Cerebellar nuclear complex (tissue), 1 donor: ENCODE measurements at places on chromosomes 7 and 10.

- DNase-seq = no peak
Measured at GRCh38 chr10:91163869-91164474, 56.5 kb upstream of the PCGF5 start.

GRCh38 chr10:74882831-74883230, 56.4 kb downstream of the KAT6B start:
- no peak for DNase-seq

- peak; percentile 29 for DNase-seq
Measured at GRCh38 chr10:972763-973162, 15.5 kb upstream of the GTPBP4 start.

DNA sequence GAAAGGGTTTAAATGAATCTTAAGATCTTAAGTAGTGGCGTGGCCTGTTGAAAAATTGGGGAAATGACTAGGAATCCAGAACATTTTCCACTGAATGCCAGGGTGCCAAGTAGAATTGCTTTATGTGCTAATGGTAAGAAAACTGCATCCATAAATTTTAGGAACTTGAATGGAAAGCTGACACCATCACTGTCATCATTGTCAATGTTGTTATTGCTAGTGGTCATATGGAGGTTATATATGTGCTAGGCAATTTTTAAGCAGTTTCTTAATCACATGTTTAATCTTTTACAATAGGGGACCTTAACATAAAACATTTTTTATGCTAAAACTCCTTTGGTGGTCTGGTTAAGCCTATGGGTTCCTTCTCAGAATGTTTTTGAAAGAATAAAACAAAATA, 13.1 kb downstream of the MARCHF5 start:
- no peak for DNase-seq

DNA sequence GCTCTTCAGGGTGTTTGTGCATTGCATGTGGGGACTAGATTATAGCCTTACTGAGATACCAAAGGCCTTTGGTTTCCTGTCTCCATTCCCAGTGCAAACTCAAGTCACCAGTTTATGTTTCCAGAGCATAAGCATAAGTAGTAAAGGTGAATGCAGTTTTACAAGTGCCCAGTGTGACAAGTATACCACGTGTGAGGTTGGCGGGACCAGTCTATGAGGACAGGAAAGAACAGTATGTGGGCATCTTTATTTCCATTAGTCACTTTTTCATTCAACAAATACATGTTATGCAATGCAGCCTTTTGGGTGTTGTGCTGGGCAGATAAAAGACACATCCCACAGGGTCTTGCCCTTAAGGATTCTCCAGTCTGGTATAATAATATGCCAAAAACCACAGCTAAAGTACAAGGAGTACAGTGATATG, 146.5 kb downstream of the ARID5B start:
- no peak for DNase-seq

- no peak for DNase-seq
Measured at GRCh38 chr7:151252961-151253711, 4.6 kb upstream of the SMARCD3 start.

DNA sequence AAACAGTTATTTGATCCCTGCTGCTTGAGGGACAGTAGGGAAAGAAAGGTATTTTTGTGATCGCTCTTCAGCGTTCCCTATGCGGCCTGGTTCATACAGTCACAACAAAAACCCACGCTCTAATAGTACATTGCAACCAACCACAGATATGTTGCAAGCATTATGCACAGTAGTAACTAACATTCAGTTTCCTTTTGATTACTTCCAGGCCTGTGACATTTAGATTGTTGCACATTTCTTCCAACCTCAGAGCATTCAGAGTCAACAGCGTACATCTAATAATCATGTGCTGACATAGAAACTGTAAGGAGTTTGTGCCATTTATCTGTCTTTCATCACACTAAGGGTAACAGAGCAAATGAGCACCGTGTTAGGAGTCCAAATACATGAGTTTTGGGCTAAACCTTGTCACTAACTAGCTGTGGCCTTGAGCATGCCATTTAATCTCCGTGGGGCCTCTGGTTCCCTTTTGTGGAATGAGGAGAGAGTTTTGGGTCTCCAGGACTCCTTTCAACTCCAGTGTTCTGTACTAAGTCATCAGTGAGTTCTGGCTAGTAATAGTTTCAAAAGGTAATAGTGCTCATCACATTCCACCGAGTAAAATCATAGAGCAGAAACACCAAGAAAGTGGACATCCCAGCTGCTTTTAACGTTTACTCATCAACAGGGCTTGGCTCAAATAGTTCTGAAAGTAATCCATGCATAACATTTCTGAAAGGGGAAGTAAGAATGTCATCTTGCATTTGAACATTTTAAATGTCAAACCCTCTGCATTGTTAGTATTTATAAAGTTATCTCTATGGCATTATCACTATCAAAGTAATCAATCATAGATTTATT, 99.0 kb upstream of the FZD1 start:
- DNase-seq = no peak

DNA sequence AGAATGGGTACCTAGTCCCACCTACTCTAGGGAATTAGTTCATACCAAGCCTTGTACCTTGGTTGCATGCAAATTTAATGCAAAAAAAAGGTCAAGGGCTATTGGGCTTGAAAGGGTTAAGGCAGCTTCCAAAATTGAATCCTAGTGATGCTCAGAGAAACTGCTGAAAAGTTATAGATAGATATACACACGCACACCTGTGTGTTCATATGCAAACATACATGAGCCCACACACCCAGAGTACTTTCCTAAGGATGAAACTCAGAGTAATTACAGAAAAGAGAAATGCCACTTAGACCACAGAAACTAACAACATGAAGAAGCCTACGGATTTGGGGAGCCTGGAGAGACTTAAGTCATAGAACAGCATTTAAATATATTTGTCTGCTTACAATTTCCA, 1.5 kb downstream of the SLC25A13 start:
- DNase-seq = no peak

DNA sequence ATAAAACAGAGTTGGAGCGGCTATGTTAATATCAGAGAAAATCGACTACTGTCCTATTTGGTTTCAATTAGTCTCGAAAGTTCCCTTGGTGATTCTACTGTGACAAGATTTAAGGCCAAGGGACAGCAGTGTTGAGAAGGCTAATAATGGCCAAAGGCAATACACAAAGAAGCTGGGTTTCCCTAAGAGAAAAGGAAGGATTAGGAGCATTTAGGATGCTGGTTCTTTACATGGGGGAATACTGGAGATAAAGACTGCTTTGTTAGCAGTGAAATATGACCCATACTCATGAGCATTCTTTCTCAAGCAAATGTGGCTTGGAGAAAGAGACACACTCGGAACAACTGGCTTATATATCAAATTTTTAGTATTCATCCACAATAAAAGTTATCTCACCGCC, 32.2 kb downstream of the IQUB start:
- DNase-seq = no peak

GRCh38 chr7:102119213-102119651, 167.4 kb upstream of the SH2B2 start:
- no peak for DNase-seq

DNA sequence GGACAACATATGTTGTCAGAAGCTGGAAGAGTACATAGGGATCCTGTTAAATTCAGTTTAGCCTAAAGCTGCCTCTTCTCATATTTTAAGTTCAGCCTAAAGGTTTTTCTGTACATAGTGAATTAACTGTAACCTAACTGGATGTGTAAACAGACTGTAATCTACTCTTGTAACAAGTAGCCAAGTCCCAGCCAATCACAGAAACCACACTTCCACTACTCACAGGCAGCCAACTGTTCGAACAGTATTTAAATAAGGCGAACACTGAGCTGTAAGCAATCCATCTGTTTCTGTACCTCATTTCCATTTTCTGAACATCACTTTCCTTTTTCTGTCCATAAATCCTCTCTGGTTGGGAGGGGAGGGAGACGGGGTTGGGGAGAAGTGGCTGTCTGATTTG, 15.0 kb upstream of the STN1 start:
- DNase-seq = no peak

- DNase-seq = no peak
Measured at GRCh38 chr10:47167591-47167990, 132.4 kb upstream of the GDF10 start.

DNA sequence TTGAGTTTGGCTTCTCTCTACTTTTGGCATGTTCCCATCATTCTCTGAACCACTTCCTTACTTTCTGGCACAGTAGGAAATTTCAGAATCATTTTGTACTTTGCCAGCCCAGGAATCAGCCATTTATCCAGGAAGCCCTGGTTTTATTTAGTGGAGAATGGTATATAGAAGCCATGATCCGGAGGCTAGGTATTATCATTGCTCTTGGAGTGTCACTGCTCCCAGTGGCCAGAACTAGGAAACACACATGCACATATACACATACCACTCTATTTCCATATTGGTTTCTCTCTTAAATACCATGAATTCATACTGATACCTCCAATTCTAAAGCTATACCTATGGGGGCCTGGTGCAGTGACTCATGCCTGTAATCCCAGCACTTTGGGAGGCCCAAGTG, 36.3 kb downstream of the SUFU start:
- no peak for DNase-seq

DNA sequence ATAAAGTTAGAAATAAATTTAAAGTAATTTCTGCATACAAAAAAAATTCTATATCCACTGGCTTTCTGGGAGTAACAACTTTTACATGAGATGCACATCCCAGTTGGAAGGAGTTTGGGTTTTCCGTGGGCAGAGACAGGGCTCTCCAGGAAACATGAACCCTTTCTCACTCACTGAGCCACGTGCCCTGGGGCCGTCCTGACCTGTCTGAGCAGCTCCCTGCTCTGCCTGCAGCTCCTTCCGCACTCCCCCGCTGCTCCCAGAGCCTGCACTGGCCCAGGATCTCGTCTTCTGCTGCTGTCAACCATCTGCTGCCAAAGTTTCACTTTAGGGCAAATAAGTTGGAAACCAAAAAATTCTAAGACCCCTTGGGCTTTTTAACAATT, 169.1 kb downstream of the DIP2C start:
- no peak for DNase-seq

- DNase-seq = no peak
Measured at GRCh38 chr7:147861058-147861716, 729.4 kb upstream of the C7orf33 start.

DNA sequence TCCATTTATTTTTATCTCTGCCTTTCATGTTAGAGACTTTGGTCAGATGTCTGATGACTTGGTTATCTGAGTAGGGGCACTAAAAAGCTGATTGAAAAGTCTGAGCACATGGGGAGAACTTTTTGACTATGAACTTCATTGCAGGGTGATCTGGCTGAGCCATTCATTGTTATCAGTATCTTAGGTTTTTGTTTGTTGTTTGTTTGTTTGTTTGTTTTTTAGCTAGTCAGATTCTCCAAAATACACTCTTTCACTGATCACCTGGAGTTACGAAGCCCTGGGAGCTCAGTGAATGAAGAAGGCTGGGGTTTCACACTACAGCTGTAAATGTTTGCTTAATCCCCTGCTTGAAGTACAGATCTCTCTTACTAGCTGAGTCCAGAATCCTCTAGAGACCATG, 28.6 kb upstream of the DLG5 start:
- DNase-seq = no peak

- no peak for DNase-seq
Measured at GRCh38 chr10:13400196-13400965, 52.3 kb upstream of the SEPHS1 start.

- no peak for DNase-seq
Measured at GRCh38 chr10:122390271-122390670, 15.8 kb downstream of the PLEKHA1 start.

GRCh38 chr7:81684514-81685269, 85.2 kb downstream of the HGF start:
- no peak for DNase-seq

DNA sequence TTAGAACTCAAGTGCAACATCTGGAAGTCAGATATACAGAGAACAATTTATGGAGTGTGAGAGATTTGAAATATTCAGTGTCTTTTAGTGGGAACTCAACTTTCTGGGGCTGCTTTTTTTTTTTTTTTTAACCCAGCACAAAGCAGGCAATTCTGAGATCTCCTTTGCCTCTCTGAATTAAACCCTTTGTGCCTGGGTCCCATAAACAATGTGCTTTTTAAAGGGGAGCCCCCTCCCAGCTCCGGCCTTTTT, 146.8 kb downstream of the CELF2 start:
- DNase-seq = no peak

GRCh38 chr10:71651428-71651827, 68.2 kb downstream of the C10orf105 start:
- no peak for DNase-seq

DNA sequence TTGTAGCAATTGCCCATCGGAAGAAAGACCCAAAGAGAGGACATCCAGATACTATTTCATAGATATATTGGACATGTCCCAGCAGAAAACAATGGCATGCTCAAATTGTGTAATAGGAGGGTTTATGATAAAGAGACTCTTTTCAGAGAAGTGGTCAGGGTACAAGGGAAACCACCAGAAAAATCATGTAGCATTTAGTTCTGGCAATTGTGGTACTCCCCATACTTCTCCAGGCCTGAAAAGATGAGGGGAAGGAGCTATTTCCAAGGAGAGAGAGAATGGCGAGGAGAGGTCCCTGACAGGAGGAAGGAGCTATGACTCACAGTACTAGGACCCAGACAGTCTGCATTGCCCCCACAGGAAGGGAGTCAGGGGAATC, 68.4 kb upstream of the ADO start:
- DNase-seq = no peak

- DNase-seq = no peak
Measured at GRCh38 chr7:68730194-68730593, 868.1 kb upstream of the AUTS2 start.

DNA sequence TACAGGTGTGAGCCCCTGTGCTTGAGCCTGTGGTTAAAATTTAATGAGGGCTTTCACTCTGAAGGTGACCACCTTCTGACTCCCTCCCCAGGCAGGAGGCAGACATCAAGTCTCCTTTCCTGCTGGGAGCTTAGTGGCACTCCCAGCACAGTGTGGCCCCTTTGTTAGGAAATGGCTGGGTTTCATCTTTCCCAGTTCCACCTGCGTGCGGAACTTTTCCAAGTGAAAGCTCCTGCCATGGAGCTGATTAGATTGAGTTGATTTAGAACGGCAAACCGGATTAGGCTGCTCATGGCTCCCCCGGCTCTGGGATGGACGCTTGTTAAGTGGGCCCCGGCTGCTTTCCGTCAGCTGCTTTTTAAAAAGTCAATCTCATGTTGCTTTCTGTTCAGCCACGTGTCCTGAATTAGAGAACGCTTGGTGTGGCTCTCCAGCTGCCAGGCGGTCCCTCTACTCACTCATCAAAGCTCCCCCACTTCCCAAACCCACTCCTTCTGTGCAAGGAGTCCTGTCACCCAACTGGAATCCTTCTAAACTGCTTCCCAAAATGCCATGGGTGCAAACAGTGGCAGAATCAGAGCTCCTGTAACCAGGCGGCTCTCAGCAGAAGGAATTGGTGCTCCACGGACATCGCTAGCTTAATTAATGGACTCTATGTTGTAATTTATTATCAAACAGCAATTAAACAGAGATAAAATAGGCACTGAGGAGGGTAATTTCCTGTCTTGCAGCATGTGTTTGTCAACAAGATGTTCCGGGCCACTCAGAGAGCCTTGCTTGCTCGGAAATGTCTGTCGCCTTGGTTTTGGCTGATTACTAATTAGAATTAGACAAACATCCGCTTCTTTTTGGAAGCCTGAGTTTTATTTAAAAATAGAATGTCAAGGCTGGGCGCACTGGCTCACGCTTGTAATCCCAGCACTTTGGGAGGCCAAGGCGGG, 551.2 kb downstream of the GALNT17 start:
- no peak for DNase-seq

GRCh38 chr10:11170993-11171851, 153.6 kb downstream of the CELF2 start:
- no peak for DNase-seq

- DNase-seq = no peak
Measured at GRCh38 chr7:8564281-8564680, 130.9 kb downstream of the NXPH1 start.
